ENCODE measurements at places on chromosomes 1 and 21.

- no peak for DNase-seq
Measured at GRCh38 chr1:201452866-201453265, 16.1 kb downstream of the PHLDA3 start.

DNA sequence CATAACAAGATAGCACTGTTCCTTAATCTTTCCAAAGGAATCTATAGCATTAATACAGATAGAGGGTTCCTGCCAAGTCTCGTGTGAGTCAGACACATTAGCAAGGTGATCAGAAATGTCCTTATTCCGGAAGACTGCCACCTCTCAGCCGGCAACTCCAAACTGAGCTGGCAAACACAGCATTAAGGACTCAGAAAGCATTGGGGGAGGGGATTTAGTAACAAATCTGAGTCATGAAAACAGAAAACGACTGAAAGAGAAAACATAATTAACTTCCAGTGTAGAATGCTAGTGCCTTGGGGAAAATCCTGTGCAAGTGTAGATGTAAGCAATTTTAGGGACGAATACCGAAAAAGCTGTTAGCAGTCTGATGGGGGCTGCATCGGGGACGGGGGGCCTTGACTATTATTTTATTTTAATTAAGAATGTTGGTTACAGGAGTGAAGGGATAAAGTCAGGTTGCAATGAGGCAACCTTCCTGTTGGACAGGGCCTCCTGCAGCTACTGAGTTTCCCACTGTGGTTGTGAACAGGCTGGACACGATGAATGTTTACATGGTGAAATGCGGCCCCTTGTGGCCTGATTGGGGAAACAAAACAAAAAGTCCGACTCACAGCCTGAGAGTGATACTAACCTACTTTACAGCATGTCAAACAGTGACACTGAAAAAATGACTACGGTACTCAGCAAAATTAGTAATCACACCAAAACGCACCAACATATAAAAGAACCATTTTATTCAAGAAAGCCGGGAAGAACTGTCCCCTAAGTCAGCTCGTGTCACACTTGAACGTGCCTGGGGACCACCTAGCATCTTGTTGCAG lies 20.7 kb downstream of the MIS18A start:
- peak; percentile 55 for DNase-seq

- no peak for DNase-seq
Measured at GRCh38 chr1:177983077-177983476, 13.2 kb upstream of the SEC16B start.

DNA sequence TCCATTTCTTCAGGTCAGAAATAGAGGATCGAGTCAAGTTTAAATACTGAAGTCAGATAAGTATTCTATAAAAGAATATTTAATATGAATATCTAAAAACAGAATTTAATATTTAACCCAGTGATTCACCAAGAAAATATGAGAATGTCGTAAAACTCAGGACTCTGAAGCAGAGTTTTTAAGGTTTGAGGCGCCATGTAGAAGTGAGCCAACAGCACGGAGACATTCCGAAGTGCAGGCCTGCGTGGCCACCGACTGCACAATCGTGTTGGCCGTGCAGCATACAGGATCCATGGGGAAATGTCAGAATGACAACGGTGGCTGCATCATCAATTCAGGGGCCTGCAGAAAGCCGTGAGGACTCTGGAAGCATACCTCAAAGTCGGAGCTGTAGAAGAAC lies 23.4 kb downstream of the MRAP start:
- no peak for DNase-seq

DNA sequence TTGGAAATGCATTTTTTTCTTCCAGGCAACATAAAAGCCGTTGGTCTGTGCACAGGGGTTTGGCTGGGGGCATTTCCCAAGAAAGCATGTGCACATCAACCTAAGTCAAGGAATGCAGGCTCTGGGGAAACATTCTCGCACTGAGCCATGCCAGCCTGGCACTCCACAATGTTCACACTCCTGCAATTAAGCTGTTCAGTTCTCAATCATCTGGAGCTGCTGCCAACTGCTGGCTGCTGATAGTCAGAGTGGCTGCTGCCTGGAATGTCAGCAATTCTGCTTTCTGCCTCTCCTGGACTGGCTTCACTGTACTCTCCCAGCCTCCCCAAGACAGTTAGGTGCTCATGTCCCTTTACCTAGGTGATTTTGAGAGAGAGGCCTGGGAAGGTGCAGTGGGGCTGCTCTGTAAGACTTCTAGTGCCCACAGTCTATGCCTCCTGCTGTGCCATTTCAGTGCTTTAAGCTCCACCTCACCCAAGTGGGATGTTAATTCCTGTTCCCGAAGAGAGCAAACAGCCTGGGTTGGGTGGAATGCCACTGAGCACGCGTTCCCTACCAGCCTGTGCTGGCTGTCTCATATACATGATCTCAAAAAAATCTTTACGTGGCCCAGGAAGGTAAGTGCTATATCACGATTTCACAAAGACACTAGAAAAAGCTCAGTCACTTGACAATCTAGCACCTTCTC lies 131.7 kb downstream of the BRINP2 start:
- no peak for DNase-seq

DNA sequence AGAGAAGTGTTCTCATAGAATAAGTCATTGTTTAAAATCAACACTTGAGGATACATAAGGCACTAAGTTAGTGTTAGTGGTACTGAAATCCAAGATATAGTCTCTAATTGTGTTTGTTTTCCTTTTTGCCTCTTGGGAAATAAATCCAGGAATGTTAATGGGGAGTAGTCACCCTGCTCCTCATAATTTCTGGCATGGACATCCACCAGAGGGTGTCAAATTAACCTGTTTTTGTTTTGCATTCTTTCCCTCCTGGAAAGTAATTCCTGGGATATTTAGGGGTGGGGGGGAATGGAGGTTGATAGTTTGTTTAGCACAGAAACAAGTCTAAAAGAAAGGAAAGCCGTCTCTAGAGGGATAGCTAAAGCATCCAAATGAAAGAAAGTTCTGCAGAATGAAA lies 87.8 kb upstream of the MAP1LC3C start:
- DNase-seq, result no peak

DNA sequence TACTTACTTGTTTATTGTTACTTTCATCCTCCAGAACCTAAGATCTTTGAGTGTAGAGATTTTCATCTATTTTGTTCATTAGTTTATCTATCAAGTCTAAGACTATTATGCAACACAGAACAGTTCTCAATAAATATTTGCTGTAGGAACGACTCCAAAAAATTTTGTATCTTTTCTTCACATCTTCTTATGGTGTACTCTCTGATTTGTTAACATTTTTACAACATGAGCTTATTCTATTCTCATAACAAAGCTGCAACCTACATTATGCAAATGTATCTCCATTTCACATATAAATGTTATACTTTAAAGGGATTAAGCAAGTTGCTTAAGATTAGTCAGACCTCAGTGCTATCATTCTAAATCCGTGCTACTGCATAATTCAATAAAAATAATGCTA lies 514.2 kb upstream of the ZP4 start:
- no peak for DNase-seq
